ENCODE measurements at places on chromosomes 2 and 18.

DNA sequence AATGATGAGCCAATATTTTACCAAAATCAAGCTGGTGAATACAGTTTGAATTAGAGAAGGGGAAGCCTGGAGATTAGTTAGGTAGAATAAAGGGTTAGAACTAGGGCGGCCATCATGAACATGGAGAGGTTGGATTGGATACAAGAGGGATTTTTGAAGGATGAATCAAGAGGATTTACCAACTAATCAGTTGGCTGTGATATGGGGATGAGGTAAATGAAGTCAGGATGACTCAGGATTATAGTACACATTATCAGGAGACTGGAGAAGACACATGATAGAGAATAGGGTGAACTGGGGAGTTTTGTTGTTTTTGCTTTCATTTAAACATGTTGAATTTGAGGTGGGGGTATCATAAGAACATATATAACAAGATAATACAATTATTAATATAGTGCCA, 73.8 kb upstream of the PROKR1 start:
- DNase-seq = no peak

DNA sequence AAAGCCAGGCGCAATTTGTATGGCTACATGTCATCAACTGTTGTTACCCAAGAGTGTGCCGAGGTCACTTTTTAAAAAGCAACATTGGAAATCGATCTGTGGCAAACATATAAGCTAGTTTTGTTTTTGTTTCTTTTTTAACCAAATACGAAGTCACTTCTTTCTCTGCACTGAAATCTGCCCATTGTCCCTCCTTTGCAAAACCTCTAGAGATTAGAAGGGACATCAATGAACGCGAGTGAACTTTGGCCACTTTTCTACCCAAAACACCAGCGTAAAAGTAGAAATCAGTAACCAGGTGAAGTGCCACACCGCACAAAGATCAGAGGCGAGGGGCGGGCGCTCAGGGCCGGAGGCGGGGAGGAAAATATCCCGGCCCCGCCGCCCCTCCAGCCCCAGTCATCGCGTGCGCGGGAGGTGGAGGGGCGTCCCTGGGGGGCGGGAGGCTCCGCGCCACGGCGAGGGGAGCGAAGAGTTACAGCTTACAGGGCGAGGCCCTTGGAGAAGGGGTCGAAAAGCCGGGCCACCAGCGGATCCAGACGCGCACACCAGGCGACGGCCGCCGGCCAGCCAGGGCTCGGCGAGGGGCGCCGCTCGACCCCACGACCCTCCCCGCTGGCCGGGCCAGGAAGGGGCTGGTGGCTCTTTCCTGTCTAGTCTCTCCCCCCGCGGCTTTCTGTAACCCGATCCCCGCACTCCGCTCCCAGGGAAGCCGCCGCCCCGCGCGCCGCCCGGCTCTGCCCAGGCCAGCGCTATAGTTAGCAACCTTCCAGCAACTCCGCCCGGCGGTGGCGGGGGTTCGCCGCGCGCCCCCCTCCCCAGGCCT, 993 bp downstream of the RBMS1 start:
- peak; percentile 14 for DNase-seq

- DNase-seq = peak; percentile 71
Measured at GRCh38 chr18:61901323-61901986, 8.6 kb upstream of the RNF152 start.

DNA sequence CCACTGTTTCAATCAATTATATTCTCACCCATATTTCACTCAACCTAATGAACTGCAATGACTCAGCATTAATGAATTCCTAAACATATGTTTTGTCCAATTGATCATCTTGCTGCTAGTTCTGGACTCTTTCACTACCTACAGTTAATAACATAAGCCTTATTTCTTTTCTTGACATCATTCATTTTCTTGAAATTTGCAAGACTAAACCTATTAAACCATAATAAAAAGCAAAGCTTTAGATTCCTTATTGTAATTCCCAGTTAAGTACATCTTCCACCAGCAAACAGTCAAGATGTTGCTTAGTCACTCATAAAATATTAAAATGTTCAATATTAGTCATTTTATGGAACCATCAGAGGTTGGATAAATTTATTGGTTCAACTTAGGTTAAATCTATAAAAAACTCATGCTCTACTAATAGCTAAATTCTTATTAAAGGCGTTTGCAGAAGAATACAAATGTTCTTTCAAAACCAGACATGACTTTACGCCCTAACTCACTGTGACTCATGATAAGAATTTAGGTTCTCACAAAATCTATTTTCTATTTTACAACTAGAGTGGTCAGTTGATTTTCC, 599.4 kb downstream of the RNF144A start:
- no peak for DNase-seq

- no peak for DNase-seq
Measured at GRCh38 chr2:143382573-143382972, 253.4 kb downstream of the ARHGAP15 start.

DNA sequence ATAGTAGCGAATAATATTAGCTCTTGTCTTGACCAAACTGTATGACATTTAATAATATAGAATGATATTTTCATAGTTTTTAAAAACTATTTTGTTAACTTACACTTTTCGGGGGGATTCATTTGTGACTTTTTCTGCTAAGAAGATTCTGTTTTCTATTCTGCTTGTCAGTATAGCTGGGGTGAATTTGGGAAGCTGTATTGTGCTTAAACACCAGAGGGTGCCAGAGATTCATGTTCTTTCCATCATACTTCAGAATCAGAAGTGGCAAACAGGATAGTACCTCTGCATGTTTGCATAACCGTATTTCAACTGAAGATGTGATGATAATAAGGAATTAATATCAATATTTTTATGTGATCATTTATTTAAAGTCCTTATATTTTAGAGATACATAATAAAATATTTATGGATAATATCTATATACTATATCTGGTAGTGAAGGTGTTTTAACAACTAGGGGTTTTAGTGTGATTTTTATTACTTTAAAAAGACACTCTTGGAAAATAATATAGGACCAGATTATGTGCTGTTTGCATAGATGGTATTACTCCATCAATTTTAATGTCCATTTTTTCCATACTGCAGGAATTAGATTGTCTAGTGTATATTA, 81.0 kb downstream of the TAF4B start:
- peak; percentile 79 for DNase-seq

GRCh38 chr18:35467624-35468016, 30.1 kb downstream of the INO80C start:
- no peak for DNase-seq

GRCh38 chr2:170742000-170742399, 26.9 kb downstream of the SP5 start:
- no peak for DNase-seq

DNA sequence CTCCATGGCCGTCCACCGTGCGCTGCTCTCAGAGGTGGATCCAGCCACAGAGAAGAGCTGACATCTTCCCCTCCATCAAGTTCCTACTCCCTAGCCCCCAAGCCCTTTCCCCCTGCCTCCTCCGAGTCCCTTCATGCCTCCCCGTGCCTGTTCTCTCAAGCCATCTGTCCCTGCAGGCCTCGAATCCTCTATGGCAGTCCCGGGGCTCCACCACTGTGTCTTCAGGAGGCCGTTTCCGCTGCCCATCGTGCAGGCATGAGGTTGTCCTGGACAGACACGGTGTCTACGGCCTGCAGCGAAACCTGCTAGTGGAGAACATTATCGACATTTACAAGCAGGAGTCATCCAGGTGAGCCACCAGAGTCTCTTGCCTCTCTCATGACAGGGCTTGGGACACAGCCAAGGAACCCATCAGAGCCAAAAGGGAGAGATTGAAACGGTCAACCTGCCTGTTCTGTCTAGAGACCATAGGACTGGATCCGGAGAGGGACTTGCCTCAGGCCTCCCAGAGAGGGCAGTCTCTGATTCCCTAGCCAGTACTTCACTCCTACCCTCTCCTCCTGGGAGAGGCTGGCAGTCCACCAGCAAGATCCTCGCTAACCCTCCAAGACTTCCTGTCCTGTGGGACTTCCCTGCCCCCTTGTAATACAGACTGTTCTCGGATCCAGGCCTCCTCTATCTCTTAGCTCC, 9.7 kb downstream of the UCN start:
- DNase-seq = no peak

- no peak for DNase-seq
Measured at GRCh38 chr2:149246186-149246585, 84.2 kb upstream of the LYPD6 start.

- no peak for DNase-seq
Measured at GRCh38 chr2:45726188-45726587, 74.7 kb downstream of the PRKCE start.

DNA sequence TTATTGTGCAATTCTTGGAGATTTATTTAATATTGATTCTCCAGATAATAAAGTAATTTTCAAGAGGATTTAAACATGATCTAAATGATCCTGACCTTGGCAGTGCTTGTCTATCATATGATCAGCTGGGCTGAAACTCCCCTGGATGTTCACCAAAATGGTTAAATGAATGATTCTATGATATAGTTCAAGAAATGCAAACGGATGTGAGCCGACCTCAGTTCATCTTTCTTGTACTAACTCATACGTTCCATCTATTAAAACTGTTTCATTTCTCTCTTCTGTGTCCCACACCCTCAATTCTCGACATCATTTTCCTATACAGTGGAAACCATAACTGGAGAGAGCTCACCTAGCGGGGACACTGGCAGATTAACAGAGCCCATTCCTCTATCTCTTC, 281.7 kb upstream of the CCDC68 start:
- no peak for DNase-seq

DNA sequence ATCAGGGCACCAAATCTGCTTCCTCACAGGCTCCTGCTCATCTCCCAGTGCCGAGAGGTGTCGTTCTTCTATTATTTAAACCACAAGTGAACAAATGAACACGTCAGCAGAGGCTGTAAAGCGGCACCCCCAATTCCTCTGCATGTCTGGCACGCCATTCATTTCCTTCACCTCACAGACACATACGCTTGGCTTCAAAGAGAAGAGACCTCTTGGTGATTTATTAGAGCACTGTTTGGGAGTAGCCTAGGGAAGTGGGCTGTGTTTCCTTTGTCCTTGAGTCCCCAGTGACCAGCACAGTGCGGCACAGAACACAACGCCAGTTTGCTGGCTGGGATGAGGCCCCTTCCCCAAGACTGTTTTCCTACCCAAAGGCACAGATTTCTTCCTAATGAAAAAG, 184.3 kb upstream of the REV1 start:
- no peak for DNase-seq

- no peak for DNase-seq
Measured at GRCh38 chr2:239388236-239389151, 12.3 kb downstream of the HDAC4 start.

- no peak for DNase-seq
Measured at GRCh38 chr2:53103679-53104078, 663.9 kb upstream of the CHAC2 start.

DNA sequence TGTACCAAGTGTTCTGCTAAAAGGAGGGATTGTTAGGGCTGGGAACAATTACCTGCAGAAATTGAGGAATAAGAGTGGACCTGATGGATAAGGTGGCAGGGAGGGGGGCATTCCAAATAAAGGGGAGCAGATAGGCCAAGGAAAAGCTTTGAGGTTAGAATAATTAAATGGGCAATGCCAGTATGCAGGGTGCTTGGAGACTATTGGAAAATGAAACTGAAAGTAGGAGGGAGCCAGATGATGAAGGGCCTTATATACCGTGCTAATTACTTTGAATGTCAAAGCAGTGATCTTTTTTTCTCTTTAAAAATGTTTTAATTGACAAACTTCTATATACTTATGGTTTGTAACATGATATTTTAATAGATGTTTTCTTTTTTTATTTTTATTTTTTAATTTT, 42.9 kb downstream of the MMADHC start:
- DNase-seq = no peak

DNA sequence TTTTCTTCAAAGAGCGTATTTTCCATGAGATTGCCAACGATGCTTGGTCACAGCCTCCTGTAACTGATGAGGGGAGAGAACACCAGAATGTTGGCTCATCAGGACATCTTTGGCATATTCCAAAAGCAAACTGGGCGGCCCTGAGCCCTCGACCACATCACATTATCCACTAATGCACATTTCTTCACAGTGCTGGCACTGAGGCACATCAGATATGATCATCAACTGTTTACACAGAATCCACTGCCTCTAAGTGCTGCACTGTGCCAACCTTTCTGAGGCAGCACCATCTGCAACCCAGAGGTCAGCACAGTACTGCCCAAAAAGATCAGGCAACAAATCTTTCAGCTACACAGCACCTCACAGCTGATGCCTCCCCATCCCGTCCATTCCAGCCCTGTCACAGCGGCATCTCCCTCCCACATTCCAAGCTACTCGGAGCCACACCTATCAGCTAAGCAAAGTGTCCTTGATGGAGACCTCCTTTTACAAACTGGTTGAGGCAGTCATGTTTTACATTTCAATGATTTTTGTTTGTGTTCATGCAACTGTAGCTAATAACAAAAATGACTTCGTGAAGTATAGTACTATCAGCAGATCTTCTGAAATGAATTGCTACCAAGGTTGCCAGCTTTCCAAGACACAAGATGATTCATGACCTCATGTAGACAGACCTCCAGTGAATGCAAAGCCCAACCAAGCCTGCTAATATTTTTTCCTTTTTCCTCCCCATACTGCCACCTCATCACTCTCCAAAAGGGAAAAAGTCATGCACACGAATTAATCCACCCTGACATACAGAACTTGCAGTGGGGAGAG, 32.3 kb downstream of the MYO5B start:
- DNase-seq = no peak

- DNase-seq = peak; percentile 5
Measured at GRCh38 chr2:169095621-169096105, 26.3 kb downstream of the DHRS9 start.

- DNase-seq = peak; percentile 69
Measured at GRCh38 chr2:74072565-74072964, 75.1 kb downstream of the BOLA3 start.

DNA sequence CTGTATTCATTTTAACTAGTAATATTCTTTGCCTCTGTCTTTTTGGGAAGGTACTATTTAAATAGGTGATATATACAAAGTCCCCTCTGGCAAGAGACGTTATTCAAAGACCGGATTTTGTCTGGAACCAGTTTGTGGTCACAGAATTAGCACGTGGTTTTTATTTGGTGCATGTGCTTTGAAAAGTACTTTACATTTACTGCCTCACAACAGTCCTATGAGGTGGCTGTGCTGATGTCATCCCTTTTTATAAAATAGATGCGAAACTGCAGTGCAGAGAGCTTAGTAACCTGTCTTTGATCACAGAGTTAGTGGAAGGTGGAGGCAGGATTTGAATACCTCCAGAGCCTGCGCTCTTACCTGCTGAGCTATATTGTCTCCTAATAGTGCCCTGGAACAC, 4.0 kb downstream of the LPIN1 start:
- DNase-seq = no peak

- DNase-seq = no peak
Measured at GRCh38 chr2:235527806-235528469, 34.1 kb downstream of the AGAP1 start.

GRCh38 chr2:45814951-45815621, 163.6 kb downstream of the PRKCE start:
- DNase-seq = no peak

DNA sequence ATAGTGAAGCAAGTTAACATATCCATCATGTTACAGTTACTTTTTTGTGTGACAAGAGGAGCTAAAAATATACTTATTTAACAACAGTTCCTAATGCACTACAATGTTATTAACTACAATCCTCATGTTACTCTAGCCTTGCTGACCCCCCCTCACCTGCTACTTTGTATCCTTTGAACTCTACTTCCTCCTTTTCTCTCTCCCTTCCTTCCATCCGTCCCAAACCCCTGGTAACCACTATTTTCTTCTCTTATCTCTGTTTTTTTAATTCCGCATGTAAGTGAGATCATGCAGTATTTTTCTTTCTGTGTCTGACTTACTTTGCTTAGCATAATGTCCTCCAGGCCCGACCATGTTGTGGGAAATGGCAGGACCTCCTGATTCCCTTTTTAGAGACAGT, 59.4 kb downstream of the NPAS2 start:
- no peak for DNase-seq

GRCh38 chr2:25347205-25347815, 5.6 kb upstream of the DNMT3A start:
- no peak for DNase-seq

Measured in erythroblast (primary cell).